ENCODE measurements at places on chromosomes 13 and 19.

DNA sequence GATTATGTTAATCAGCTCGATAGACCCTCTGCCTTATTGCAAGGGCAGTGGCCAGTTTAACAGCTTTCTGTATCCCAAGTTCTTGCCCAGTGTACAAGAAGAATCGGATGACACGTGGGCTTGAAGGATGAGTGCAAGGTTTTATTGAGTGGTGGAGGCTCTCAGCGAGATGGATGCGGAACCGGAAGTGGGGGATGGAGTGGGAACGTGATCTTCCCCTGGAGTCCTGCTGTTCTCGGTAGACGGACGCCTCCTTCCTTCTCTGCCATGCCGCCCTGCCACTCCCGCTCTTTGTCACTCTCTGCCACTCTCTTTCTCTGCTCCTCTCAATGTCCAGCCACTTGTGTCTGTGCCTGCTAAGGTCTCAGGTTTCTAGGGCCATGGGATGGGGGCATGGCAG, 21.0 kb downstream of the RFXAP start:
- no peak for DNase-seq

DNA sequence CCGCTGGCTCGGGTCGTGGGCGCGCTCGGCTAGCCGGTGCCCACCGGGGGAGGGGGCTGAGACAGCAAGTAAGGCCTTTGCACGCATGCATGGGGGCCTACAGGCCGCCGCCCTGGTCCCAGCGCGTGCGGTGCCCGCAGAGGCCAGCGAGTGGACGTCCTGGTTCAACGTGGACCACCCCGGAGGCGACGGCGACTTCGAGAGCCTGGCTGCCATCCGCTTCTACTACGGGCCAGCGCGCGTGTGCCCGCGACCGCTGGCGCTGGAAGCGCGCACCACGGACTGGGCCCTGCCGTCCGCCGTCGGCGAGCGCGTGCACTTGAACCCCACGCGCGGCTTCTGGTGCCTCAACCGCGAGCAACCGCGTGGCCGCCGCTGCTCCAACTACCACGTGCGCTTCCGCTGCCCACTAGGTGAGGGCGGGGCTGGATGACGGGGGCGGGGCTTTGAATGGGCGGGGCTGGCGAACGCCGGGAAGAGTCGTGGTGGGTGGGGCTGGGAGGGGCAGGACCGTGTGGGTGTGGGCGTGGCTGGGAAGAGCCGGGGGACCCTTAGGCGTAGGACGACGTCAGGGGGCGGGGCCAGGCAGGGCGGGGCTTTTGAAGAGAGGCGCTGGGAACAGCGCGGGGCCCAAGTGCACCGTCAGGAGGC, 2.1 kb downstream of the CILP2 start:
- DNase-seq: no peak

GRCh38 chr13:112245989-112246388, 130.2 kb upstream of the SPACA7 start:
- DNase-seq: no peak

- DNase-seq: no peak
These were observed 1.6 kb upstream of the EGLN2 start for GRCh38 chr19:40797166-40797962.

DNA sequence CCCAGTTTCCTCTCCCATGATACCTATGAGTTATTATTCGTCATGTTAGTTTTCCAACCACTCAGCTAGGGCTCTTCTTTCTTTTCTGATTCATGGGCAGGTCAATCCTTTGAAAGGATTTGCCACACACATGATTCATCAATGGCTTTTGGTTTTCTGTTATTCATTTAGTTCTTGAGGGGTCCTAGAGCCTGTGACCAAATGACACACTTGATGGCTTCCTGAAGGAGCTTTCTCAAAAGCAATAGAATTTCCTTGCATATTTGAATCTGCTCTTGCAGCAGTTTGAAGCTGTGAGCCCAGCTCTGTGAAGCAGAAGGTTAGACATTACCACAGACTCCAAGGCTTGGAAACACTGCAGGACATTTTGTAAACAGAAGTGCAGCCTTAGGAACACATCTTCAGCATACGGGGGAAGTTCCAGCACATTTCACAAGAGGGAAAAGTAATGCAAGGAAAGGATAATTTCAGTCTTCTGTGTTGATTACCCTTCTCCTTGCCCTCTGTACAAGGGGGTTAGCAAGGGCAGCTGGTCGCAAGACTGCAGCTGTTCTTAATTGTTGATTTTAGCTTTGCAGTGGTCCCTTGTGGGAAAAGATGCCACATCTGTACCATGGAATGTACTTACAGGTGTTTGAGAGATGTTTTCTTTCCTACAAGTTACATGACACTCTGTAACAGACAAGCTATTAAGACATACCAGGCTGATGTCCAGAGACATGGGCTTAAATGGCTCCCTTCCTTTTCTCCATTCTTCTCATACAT, 338.6 kb downstream of the KCNRG start:
- peak; percentile 20 for DNase-seq

DNA sequence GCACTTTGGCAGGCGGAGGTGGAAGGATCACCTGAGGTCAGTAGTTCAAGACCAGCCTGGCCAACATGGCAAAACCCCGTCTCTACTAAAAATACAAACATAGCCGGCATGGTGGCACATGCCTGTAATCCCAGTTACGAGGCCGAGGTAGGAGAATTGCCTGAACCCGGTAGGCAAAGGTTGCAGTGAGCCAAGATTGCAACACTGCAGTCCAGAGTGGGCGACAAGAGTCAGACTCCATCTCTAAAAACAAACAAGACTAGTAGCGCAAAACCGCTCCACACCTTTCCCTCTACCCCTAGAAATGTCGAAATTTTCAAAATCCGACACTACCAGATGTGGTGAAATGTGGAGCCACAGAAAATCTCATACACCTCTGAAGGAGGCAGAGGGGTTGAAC, 11.2 kb upstream of the TYROBP start:
- no peak for DNase-seq

- DNase-seq: peak; percentile 54
These were observed 210.9 kb downstream of the RGCC start for GRCh38 chr13:41668130-41668757.

DNA sequence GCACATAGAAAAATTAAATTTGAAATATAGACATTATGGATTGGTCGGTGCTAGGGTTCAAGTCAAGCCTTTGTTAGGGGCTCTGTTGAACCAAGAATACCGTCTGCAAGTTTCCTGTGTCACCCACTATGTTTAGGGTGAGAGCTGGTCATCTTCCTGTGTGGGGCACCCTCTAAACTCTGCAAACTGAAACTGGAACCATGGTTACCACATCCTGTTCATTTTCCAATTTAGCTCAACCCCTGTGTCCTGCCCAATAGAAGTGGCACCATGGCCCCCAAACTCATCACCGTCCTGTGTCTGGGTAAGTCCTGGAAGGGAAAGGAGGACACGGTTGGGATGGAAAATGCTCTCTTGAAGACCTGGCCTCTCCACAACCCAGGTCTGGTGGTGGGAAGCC, 29.9 kb downstream of the LAIR2 start:
- DNase-seq: no peak

DNA sequence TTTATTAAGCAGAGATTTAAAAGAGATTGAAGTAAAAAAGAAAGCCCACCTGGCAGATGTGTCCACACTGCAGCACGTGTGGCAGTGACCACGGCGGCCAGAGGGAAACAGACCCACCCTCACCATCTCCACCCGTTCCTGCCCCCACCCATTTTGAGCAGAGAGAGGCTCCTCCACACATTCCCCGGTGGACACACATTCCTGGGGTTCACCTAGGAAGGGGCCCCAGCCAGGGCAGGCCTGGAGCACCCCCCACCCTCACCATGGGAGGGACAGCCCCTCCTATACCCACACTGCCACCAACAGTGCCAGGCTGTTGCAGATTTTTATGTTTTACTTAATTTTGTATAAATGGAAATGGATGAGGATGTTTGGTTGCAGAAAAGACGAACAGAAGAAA, 54.9 kb downstream of the SLC7A9 start:
- DNase-seq: no peak

- DNase-seq: no peak
These were observed 2.3 kb downstream of the TULP2 start for GRCh38 chr19:48896191-48896720.

GRCh38 chr19:42297039-42297438, 4.9 kb upstream of the PRR19 start:
- no peak for DNase-seq

GRCh38 chr13:111877906-111878305, 189.0 kb upstream of the SOX1 start:
- DNase-seq: no peak

DNA sequence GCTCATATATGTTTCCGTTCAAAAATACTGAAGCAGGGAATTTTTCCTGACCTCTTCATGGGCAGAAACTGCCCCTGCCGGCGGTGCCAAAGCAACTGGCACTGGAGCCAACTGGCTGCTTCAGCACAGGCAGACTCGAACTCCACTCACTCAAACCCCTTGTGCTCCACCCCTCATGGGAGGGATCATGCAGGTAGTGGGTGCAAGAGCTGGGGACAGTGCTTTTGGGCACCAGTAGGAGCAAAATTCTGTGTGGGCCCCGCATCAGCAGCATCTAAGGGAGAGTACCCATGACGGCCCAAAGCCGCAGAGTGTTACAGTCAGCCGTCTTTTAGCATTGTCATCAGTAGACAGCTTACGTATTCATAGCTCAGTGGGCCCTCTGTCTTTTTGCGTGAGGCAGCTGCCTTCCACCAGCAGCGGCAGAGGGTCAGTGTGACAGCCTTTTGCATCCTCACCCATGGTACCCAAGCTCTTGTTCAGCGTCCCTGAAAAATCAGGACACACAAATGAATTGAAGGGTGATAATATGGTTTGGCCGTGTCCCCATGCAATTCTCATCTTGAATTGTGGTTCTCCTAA, 393.8 kb downstream of the SLITRK6 start:
- no peak for DNase-seq

DNA sequence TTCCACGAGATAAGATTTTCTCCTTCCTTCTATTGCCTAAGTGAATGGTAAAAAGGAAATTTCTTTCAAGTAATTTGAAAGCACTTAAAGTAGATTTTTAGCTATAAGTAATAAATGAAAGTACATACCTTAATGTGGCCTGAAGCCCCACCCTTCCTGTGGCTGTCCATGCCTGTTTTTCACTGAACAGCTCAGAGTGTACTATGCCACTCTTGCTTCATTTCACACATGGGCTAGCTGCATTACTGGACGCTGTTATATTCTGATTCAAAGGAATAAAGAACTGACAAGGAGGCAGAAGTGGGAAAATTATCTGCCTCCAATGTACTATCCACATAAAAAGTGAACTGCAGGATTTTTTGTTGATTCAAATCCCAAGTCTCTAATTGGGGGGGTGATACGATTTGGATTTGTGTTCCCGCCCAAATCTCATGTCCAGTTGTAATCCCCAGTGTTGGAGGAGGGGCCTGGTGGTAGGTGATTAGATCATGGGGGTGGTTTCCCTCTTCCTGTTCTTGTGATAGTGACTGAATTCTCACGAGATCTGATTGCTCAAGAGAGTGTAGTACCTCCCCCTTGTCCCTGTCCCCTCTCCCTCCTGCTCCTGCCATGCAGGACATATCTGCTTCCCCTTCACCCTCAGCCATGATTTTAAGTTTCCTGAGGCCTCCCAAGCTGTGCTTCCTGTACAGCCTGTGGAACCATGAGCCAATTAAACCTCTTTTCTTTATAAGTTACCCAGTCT, 154.7 kb upstream of the SGCG start:
- peak; percentile 10 for DNase-seq

DNA sequence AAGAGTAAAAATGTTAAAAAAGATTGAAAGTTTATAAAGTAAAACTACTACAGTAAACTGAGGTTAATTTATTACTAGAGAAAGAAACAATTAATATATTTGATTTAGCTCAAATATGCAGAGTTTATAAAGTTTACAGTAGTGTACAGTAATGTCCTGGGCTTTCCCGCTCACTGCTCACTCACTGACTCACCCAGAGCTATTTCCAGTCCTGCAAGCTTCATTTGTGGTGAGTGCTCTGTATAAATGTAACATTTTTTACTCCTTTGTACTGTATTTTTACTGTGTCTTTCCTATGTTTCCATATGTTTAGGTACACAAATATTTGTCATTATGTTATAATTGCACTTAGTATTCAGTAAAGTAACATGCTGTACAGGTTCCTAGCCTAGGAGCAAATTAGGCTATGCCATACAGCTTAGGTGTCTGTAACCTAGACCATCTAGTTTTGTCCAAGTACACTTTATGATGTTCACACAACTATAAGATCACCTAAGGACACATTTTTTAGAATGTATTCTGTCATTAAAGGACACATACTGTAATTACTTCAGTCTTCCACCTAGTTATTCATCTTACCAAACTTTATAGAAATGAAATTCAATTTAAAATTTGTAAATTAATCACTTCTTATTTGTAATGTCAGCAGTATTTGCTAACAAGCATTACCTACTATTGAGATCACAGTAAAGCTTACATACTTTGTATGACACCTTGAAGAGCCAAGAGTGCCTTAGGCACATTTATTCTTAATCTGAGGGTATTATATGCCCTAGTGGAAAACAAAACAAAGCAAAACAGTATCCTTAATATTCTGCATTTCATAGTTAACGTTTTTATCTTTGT, 683.4 kb downstream of the PCDH9 start:
- DNase-seq: no peak

DNA sequence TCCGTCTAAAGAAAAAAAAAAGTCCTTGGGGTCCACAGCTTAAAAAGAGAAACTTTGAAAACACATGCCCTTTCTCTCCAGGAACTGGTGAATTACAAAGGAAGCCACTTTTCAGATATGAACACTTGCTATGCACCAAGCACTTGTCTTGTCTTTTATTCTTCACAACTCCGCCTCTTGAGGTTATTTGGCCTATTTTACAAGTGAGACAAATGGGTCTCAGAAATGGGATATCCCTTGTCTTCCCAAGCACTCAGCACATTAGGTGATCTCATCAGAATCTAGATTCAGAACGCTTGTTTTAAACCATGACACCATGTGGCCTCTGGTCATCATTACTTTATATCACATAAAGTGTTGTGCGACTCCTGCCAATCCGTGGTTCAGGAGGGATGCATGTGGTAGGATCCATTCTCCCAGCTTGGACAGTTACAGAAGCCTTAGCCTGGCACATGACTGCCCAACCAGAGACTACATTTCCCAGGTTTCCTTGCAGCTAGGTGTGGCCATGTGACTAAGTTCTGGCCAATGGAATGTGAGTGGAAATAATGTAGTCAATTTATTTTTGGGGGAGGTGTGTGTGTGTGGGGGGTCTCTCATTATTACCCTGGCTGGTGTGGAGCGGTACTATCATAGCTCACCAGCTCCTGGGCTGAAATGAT, 13.9 kb downstream of the TSKS start:
- DNase-seq: no peak

DNA sequence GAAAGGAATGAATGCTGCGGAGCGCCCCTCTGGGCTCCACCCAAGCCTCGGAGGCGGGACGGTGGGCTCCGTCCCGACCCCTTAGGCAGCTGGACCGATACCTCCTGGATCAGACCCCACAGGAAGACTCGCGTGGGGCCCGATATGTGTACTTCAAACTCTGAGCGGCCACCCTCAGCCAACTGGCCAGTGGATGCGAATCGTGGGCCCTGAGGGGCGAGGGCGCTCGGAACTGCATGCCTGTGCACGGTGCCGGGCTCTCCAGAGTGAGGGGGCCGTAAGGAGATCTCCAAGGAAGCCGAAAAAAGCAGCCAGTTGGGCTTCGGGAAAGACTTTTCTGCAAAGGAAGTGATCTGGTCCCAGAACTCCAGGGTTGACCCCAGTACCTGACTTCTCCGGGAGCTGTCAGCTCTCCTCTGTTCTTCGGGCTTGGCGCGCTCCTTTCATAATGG, 8.6 kb downstream of the PDX1 start:
- DNase-seq: no peak
